Activated CD4-positive, alpha-beta memory T cell treated with anti-CD3 and anti-CD28 coated beads, Interleukin-2, amount 10 ng/mL, durations not matched to agents 7 days and 5 days (primary cell): ENCODE measurements at places on chromosomes 11 and 22.

- peaks cover 10% of the 10 kb centered on the region for H3K4me1 ChIP-seq
- no peak overlapping the region for H3K27ac ChIP-seq
- H3K36me3 ChIP-seq = no peaks in the 10 kb centered on the region
- no peak for DNase-seq
These were observed 6.9 kb upstream of the APOBEC3G start for GRCh38 chr22:39070186-39070585.

GRCh38 chr22:42934338-42934737, 77.3 kb upstream of the ARFGAP3 start:
- no peak overlapping the region for H3K4me3 ChIP-seq
- peak overlapping the region; percentile 36 for H3K27ac ChIP-seq
- no peak for DNase-seq

DNA sequence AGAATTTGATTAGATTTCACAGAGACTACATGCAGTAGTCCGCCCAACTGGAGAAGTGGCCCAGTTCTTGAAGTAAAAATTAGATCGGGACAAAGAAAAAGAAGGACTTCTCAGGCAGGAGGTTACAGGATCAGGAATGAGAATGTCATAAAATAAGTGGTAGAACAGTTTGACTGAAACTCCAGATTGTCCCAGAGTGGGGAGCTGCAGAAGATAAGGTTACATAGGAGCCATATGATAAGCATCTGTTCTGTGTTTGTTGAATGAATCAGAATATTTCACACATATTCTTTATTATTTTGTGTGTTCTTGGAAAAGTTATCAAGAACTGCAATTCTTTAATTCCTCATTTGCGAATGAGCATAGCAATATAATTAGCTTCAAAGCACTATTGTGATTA, 210.6 kb downstream of the AASDHPPT start:
- H3K4me3 ChIP-seq = no peak overlapping the region
- DNase-seq = no peak
- no peaks in the 10 kb centered on the region for H3K36me3 ChIP-seq
- H3K4me1 ChIP-seq = no peaks in the 10 kb centered on the region
- no peak overlapping the region for H3K27ac ChIP-seq
- no peaks in the 10 kb centered on the region for H3K27me3 ChIP-seq

- H3K27me3 ChIP-seq = no peaks in the 10 kb centered on the region
- H3K36me3 ChIP-seq = no peaks in the 10 kb centered on the region
- DNase-seq = peak; percentile 63
- no peak overlapping the region for H3K4me3 ChIP-seq
These were observed 178.6 kb downstream of the MIAT start for GRCh38 chr22:26835929-26836528.

- H3K36me3 ChIP-seq = no peaks in the 10 kb centered on the region
- H3K4me3 ChIP-seq = no peak overlapping the region
- no peaks in the 10 kb centered on the region for H3K27me3 ChIP-seq
These were observed 1376.1 kb upstream of the TENM4 start for GRCh38 chr11:80816966-80817365.
